Stimulated activated CD8-positive, alpha-beta memory T cell treated with anti-CD3 and anti-CD28 coated beads, Interleukin-7, amount 100 ng/mL, for 48 hours (primary cell): ENCODE measurements at places on chromosomes 2 and 18.

GRCh38 chr18:57583297-57583835 is 3.1 kb downstream of the FECH start:
- no peak for DNase-seq

- no peak for DNase-seq
These were observed 223.9 kb upstream of the NOL4 start for GRCh38 chr18:34448662-34449061.

GRCh38 chr18:13211534-13211933 is 7.0 kb upstream of the LDLRAD4 start:
- no peak for DNase-seq

GRCh38 chr2:3430740-3431490 is 51.4 kb downstream of the TRAPPC12 start:
- DNase-seq: no peak

- DNase-seq: no peak
These were observed 262.8 kb downstream of the PTH2R start for GRCh38 chr2:208669394-208669793.

- DNase-seq: no peak
These were observed 417.0 kb downstream of the TXNL1 start for GRCh38 chr18:56221195-56222065.

DNA sequence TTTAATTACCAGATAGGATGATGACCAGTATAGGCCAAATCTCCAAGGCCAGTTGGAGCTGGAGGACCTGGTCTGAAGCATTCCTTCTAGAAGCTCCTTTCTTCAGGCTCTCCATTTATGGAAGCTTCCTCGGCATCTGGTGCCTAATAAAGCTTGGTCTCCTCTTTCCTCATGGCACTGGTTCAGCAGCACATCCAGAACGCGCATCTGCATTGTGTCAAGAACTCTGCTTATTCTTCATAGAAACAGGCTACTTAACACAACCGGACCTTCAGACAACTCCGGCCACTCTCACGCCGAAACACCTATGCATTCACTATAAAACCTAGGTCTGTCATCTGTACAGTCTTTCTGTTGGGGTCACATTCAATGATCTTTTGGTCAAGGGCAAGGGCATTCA is 99.8 kb downstream of the COL6A3 start:
- no peak for DNase-seq

DNA sequence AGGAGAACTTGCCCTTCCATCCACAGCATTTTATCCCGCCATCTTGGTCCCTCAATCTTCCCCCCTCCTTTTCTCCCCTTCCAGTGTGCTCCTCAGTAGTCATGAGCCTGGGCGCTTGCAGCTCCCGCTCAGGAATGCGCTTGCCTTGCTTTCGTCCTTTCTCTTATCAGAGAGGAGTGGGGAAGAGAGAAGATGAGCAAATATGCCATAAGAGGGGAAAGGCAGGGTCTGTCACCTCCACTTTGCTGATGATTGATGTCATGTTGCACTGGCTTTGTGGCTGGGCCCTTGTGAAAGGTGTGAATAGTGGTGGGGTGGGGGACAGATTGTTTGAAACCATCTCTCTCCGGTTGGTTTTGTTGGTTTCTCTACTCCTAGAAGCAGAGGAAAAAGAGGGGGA is 569.3 kb downstream of the TNS1 start:
- no peak for DNase-seq
